ENCODE measurements at places on chromosomes 5 and 9.

DNA sequence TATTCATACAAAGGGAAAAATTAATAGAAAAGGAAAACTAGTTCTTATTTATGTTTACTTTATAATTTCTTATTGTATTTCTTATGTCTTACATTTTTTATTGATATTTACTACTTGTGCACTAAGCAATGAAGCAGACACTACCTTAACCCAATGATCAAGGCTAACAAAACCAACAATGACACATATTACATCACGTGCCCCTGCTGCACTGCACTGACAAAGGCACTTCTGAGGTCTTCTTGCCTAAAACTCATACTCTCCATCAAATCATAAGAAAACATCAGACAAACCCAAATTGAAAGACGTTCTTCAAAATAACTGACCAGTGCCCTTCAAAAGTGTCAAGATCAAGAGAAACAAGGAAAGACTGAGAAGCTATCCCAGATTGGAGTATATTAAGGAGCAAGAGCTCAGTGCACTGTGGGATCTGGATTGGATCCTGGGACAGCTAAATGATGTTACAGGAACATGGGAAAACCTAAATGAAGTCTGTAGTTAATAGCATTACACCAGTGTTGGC, 230.9 kb downstream of the AUH start:
- no peak for DNase-seq

DNA sequence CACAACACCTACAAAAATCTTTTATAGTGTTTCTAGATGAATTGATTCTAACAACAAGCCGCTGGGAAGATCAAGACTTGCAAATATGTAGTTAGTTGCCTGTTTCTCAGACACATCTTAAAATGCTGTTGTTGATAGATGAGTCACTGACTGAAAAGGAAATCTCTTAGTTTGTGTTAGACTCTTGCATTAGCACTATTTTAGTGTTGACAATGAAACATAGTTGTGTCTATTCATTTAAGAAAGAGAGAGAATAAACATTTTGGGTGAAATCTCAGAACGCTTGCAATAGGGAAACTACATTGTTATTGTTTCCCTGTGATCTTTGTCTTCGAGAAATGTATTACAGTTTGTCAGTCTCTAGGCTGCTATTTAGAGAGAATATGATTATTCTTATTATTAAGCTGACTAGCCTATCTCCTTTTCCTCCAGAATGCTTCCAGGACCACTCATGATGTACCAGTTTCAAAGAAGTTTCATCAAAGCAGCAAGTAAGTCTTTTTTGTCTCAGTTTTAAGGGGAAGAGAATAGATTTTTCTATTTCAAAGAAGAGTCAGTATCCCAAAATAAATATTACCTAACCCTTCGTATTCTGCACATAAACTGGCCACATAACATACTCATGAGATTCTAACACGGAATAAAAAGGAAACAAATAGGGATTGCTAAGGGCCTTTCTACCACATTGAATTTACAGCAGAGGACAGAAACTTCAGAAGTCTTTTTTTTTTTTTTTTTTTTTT, 285.6 kb downstream of the ARHGAP26 start:
- DNase-seq = no peak

DNA sequence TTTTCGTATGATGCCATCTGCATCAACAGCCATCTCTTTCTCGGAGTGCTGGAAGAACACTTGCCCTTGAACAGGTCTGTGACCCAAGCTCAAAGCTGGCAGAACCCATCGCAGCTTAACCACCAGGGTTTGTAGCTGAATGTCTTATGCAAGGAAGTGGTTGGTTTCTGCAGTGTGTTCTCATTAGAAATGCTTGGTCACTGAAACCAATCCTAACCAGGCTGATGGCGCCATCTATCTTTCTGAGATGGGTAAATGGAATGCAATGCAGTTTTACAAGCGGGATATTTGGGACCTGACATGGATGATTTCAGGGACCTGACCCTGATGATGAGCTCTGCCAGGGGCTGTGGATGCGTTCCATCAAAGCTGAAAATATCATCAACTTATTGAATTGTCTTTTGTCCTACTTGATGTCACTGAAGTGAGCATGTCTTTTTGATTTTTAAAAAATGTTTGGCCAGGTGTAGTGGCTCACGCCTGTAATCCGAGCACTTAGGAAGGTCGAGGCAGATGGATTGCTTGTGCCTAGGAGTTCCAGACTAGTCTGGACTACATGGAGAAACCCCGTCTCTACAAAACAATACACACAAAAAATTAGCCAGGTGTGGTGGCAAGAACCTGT, 28.7 kb downstream of the DMRT3 start:
- DNase-seq = no peak

DNA sequence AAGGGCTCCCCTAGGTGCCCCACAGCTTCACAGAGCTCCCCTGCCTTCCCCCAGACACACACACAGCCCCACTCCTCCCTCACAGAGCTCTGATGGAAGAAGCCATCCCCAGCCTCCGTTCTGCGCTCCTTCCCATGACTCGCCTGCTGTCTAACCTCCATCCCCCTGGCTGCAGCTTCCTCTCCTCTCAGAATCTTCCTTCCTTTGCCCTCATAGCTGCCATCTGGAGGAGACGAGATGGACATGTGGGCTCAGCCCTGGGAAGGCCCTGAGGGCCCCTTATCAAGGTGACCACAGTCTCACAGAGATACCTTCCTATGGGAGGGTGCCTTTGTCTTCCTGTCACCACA, 94.3 kb downstream of the PCDH1 start:
- DNase-seq = no peak

DNA sequence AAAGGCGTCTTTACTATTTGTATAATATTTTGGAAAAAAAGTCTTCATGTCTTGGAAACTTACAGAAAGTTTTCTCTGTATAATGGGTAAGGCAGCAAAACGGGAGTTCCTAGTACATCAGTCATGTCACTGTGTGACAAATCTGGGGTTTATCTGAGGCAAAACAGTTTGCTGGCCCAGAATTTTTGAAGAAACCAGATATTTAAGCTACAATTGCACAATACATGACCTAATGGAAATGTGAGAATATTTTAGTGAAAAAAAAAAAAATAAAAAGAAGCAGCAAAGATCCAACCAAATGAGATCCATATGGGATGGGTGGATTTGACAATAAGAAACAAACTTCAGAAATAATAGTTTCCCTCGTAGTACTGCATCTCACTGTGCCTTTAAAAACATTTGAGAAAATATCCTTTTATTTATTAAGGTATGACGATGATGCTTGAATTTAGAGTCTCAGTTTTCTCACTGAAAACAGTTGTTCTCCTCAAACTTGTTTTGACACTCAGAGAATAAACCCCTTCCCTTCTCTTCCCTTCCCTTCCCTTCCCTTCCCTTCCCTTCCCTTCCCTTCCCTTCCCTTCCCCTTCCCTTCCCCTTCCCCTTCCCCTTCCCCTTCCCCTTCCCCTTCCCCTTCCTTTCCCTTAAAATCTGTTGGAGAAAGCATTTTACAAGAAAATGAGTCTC, 180.5 kb upstream of the TUT7 start:
- DNase-seq = no peak

DNA sequence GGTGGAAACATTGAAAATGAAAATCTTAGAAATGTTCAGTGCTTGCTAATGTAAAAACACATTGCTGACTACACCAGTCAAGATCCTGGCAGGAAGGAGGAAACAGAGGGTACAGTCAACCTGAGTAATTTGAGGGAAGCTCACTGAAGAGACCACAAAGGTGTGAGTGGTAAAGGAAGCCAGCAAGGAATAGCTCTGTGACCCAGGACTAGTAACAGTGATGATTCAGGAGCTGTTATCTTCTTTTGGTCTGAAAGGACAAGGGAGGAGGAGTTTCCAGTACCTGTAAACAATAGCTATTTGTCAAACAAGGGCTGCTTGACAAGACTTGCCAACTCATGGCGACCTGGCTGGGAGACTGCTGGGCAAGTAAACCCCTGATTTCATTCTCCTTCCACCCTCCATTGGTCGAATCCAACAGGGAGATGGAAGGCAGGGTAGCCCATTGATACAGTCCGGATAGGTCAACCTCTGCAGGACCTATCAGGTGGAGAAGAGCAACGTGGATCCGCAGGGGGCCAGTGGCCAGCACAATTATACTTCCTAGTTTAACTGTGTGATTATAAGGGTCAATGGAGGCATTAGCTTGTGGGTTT, 68.1 kb downstream of the MAMDC2 start:
- DNase-seq = no peak

DNA sequence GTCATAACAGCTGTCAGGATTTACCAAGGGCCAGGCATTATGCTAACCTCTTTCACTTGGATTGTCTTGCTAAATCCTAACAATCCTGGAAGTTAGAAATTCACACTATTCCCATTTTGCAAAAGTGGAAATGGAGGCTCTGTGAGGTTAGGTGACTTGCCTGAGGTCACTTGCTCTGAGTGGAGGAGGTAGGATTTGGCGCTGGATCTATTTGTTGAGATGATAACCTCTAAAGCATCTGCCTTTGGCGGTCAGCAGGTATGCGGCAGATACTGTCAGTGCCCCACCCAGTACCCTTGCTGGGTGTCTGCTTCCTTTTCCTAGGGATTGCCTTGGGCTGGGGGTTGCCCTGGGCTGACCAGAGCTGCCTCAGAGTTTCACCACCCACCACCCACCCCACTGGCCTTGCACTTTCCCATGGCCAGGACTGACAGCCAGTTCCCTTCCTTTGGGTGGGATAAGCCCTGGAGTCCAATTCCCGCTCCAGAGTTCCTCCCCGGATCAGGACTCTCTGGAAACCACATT, 164.8 kb upstream of the MSX2 start:
- no peak for DNase-seq

DNA sequence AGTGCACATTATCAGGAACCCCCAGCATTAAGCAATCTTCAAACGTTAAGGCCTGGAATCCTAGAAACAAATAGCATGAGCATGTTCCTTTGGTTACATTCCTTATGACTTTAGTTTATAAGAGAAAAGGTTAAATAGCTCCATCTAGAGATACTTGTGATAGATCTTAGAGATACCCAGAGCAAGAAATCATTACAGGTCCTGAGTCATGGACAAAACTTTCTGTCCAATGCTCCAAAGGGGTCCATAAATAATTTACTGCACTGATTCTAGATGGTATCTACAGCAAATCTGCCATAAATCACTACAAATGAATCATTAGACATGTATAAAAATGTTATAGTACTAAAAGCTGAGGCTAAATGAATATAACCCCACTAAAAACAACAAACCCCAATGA, 139.6 kb downstream of the HTR1A start:
- no peak for DNase-seq

GRCh38 chr9:137270929-137271695, 6.4 kb upstream of the TOR4A start:
- DNase-seq = no peak

GRCh38 chr9:21558079-21558478, 76.0 kb upstream of the IFNE start:
- no peak for DNase-seq

DNA sequence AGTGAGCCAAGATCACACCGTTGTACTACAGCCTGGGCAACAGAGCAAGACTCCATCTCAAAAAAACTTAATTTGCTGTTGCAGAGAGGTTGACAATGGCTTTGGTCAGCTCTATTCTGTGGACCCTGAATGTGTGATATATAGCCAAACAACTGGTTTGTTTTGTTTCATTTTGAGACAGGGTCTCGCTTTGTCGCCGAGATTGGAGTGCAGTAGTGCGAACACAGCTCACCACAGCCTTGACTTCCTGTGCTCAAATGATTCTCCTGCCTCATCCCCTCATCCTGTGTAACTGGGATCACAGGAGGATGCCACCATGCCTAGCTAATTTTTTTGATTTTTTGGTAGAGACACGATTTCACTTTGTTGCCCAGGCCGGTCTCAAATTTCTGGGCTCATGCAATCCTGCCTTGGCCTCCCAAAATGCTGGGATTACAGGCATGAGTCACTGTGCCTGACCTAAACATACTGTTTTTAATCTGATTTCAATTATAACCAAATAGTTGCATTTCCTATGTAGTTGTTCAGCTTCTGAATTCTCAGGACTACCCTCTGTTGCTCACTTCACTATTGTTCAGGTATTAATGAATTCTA, 9.8 kb downstream of the RNF183 start:
- DNase-seq = no peak

DNA sequence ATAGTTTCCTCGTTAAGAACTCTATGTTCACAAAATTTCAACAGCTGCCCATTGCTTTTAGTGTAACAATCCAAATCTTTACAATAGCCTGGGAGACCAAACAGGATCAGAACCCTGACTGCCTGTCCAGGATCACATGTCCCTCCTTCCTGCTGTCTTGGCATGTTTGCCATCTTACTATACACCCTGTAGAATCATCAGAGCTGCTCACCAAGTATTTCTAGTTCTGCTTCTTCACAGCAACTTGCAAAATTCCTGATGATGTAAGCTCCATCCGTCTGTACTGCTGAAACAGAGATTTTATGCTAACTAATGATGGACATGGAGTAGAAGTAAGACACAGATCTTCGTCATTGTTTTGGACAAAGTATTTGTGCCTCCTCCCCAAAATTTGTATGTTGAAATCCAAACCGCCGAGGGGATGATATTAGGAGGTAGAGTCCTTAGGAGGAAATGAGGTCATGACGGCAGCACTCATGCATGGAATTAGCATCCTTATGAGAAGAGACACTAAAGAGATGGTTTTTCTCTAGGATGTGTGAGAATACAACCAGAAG, 464.9 kb upstream of the BRINP1 start:
- no peak for DNase-seq

DNA sequence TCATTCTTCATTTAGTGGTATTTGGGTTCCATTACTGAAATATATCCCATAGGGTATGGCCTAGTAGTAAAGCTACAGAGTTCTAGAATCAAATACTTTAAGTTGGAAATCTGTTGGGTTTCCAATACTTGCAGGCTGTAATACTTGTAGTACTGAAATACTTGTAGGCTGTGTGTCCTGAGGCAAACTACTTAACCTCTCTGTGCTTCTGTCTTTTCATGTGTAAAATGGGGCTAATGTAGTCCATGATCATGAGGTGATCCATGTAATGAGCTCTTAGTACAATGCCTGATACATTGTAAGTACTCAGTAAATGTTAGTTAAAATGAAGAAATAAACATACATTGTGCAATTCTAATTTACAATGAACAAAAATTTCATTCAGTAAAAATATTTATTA, 368.9 kb downstream of the CSNK1G3 start:
- no peak for DNase-seq

DNA sequence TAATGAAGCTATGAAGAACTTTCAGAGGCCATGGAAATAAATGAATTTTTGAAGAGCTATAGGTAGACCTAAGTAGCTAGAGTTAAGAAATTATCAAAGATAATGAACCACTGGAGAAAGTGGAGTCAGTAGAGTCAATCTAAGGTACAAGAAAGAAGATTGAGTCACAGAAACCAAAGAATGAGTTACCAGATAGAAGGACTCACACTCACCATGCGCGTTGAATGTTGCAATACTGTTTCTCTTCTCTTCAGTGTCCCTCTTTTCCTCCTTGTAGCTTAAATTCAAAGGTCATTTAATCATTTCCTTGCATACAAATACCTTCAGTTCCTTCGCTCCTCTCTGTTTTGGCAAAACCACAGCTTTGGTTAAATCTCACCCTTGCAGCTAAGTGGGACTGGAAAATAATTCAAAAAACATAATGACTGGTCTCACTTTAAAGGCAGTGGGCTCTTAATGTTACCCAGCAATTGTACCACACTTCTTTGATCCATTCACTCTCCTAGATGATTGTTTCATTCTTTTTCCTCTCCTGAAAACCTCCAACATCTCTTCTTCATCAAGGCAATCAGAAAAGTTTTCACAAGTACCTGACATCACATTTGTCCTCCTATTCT, 58.3 kb downstream of the NIPBL start:
- no peak for DNase-seq

- DNase-seq = no peak
These were observed 71.2 kb upstream of the GLIS3 start for GRCh38 chr9:4371108-4371507.

GRCh38 chr5:37638897-37639296, 200.9 kb downstream of the GDNF start:
- DNase-seq = no peak

Data from stimulated activated CD8-positive, alpha-beta memory T cell treated with anti-CD3 and anti-CD28 coated beads, Interleukin-12 subunit alpha, Interleukin-12 subunit beta, amount 100 ng/mL, for 4 hours (primary cell).